Kidney (tissue), 22 donors: ENCODE measurements at places on chromosomes 3 and 15. TPM values are rescaled to one million over a fixed set of nuclear protein-coding genes. Genes with fewer than 3 reads are reported as not detected.

DNA sequence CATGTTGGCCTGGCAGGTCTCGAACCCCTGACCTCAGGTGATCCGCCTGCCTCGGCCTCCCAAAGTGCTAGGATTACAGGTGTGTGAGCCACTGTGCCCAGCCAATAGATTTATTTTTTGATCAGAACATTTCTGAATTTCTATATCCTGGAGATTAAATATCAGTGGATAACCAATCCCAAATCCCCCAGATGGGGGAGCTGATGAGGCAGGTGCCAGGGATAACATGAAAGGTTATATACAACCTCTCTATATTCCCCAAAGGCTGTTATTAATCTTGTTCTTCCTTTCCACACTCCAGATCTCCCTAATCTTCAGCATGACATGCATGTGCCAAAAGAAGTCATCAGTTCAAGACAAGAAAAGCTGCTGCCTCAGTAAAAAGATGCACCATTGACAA is 112.3 kb downstream of the WDR76 start:
- DNase-seq = no peak

DNA sequence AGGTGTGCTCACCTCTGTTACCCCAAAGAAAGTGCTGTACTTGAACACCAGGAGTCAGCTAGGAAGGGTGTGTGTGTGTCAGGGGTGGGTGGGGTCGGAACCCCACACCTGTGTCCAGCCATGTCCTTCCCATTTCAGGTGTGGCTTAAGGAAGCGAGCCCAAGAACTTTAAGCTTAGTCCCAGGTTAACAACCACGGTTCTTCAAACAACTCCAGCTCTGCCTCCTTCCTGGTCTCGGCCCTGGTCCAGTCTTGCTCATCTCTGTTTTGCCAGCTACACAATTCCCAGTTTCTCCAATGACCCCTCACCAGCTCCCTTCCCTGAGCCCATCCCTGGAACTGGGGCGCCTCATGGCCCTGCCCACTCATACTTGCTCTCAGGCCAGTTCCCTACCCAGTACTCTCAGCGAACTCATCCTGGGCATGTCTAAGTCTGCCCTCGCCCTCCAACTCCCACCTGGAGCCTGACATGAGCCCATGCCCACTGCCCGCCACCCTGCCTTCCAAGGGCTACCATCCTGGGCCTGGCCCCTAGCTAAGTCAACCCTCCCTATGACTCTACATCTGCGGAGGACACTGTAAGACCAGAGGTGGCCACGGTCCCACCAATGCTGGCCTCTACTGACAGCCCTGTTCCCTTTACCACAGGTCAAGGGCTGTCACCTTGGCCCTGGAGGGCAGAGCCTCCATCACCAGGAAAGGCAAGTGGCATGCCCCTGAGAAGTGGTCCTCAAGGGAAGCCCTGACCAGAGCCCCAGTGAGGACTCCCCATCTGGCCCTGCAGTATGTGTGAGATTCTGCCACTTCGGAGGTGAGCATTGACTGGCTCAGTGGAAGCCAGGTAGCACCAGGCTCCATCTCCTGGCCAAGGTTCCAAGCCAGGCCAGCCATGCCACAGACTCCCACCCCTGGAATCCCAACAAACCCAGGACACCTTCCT is 9.2 kb downstream of the POC1A start:
- DNase-seq = no peak

GRCh38 chr15:31869686-31870307 is 160.5 kb upstream of the CHRNA7 start:
- peak; percentile 80 for DNase-seq

DNA sequence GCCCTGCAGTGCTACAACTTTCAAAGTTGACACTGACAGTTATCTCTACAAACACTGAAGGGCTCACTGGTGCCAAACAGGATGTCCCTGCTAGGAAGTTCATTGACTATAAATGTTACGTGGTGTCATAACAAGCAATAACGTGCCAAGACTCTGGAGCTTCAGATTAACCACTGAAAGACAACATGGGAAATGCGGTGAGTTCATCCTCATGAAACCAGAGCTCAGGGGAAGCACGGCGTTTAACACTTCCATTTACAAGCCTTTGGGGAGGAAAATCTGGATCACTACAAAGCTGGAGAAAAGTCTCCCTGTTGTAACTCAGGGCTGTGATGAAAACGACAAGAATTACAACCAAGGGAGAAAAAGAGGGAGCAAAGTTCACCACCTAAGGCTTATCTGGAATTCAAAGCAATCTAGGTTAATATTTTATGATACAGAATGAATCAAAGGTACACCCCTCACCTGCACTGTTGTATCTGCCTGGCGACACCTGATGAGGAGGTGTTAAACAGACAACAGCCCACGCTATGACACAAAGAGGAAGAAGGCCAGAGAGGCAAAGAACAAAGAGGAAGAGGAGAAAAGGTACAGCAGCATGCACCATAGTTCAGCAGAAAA is 27.0 kb downstream of the SHQ1 start:
- DNase-seq = peak; percentile 65

GRCh38 chr3:151067158-151067557 is 18.3 kb upstream of the MED12L start:
- no peak for DNase-seq

DNA sequence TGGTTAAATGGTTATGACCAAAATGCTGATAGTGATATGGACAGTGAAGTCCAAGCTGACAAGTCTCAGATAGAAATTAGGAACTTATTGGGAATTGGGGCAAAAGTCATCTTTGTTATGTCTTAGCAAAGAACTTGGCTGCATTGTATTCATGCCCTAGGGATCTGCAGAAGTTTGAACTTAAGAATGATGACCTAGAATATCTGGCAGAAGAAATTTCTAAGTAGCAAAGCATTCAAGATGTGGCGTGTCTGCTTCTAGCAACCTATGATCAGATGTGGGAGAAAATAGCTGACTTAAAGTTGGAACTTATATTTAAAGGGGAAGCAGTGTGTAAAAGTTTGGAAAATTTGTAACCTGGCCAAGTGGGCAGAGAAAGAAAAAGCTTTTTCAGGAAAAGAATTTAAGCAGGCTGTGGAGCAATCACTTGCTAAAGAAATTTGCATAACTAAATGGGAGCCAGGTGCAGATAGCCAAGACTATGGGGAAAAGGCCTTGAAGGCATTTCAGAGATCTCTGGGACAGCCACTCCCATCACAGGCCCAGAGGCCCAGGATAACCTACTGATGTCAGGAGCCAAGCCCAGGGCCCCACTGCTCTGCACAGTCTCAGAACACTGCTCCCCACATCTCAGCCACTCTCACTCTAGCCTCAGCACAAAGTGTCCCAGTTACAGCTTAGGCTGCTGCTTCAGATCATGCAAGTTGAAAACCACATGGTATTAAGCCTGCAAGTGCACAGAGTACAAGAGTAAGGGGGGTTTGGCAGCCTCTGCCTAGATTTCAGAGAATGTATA is 147.8 kb upstream of the TGFBR2 start:
- no peak for DNase-seq

GRCh38 chr3:58184309-58184981 is 26.3 kb downstream of the DNASE1L3 start:
- DNase-seq = no peak

DNA sequence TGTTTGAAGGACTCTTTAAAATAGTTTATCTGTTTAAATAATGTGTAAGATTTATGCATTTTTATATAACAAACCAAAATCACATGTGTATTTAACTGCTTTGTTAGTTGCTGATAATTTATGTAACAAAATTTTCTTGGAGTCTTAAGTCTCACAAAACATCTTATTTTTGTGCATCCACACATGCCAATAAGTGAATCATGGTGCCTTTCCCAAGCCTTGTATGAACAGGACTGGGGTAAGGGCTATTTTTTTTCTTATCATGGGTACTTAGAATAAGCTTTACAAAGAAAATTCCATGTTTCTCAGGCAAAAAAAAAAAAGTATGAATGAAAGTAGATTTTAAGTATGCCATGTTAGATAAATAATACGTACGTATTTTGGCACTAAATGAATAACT is 132.9 kb upstream of the LRRFIP2 start:
- no peak for DNase-seq

- peak; percentile 91 for DNase-seq
These were observed 827 bp downstream of the SLC25A36 start for GRCh38 chr3:140942221-140943104.

DNA sequence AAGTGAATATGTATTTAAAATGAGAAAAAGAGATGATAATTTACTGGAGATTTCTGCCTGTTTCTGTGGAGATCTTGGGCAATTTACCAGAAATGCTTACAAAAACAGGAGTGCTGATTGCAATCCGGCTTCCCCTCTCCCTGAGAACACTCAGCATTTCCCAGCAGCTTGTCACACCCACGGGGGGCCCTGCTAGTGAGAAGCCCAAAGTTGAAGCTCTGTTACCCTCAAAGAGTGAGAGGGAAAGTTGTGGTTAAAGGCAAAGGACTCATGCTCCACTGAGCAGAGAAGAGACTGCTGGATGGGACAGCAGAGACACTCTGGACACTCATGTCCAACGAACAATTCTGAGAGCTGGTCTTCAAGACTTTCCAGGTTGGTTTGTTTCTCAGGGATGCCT is 2.9 kb downstream of the MCTP2 start:
- no peak for DNase-seq

DNA sequence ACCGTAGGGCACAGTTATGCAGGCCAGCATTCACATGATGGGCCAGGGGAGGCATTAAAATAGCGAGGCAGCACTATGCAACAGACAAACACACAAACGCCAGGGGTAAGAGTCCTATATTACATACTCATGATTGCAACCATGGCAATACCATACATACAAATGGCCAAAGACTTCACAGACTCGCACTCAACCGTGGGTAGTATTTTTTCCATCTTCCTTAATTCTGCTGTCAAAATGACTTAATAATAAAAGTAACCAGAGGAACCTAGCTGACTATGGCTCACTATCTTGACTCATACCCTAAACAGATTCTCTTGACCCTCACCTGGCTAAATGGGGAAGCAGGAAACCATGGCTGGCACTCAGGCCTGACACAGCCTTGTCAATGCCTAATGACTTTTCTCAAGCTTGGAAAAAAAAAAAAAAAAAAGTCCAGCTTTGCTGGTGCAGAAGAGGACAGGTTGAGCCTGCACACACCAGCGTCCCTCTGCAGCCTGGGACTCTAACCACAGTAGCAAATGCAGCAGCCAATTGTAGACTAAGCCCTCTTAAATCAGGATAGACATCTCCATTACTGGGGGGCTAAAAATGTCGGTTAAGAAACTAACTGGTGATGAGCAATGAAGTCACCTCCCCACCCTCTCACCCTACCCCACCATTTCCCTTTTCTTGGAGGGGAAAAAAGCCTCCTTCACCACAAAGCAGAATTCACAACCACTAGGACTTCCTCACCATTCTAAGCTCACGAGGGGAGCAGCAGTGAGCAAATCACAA is 23.1 kb downstream of the CCDC12 start:
- DNase-seq = no peak

- DNase-seq = no peak
These were observed 268.8 kb downstream of the ADAMTSL3 start for GRCh38 chr15:83922649-83923294.

GRCh38 chr15:20341901-20342600 is 199.5 kb downstream of the GOLGA6L6 start:
- DNase-seq = no peak

DNA sequence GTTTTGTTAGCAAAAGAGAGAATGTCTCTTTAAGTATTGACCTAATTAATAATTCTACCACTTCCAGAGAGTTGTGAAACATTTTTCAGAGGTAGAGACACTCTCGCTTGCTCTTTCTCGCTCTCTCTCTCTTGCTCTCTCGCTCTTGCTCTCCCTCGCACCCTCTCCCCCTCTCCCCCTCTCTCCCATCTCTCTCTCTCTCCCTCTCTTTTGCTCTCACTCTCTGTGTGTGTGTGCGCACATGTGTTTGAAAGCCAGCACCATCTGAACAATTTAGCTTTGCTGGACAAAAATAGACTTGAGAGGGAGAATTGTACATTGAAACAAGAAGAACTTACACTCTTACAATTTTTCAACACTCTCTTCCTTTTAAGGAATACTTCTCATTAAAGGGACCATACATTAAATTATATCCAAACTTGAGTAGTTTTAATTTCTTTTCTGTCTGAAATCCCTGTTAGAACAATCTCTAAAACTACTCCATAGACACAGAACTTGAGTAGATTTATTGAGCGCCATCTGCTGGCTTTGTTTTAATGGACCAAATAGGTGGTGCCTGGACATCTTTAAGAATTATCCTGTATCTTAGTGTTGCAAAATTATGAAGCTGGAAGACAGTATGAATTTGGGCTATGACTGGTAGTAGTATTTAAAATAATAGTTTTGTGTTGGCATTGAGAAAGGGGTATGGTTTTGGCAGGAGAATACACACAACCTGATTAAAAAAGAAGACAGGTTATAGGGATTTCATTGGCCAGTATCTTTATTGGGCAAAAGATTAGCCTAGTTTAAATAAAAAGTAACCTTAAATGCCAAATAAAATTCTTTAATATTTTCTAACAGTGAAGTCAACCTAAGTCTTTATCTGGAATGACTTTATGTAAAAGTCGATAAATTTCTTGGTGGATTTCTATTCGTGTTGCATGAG is 124.6 kb downstream of the AKAP13 start:
- no peak for DNase-seq

DNA sequence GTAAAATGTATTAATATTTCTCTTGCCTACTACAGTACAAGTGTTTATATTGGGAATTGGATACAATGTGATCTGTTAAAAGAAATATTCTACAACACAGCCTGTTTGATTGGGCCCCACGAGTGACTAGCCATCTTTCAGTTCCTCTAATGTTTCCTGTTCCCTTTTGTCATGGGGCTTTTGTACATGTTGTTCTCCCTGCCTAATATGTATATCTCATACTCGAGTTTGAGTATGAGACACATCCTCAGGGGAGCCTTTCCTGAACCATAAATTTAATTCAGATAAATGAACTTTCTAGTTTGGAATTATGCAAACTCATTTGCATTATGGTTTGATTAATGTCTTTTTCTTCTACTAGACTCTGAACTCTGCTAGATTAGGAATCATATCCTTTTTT is 65.5 kb downstream of the MEF2A start:
- DNase-seq = peak; percentile 23

Gene VIPR1
- polyA plus RNA-seq = 5.3 TPM

Gene LCTL
- not detected for polyA plus RNA-seq

Gene RRP9
- 17.8 TPM for polyA plus RNA-seq

Gene NPAP1
- polyA plus RNA-seq = 0.04 TPM

Gene STX19
- polyA plus RNA-seq = 0.47 TPM
